Epithelial cell of proximal tubule (primary cell): ENCODE measurements at places on chromosomes 5 and 9. TPM values are rescaled to one million over a fixed set of nuclear protein-coding genes. Genes with fewer than 3 reads are reported as not detected.

QRFP gene
- total RNA-seq, result not detected in 2 replicates

COL27A1 gene
- 8.5 and 9.1 TPM in 2 replicates for total RNA-seq

LIX1 gene
- under 0.01 and 0.12 TPM in 2 replicates for total RNA-seq

OLFM1 gene
- not detected in 2 replicates for total RNA-seq

SIT1 gene
- total RNA-seq, result not detected in 2 replicates
